ENCODE measurements at places on chromosomes 5 and 9.

- no peak for DNase-seq
Measured at GRCh38 chr5:154076240-154076922, 37.6 kb downstream of the MFAP3 start.

DNA sequence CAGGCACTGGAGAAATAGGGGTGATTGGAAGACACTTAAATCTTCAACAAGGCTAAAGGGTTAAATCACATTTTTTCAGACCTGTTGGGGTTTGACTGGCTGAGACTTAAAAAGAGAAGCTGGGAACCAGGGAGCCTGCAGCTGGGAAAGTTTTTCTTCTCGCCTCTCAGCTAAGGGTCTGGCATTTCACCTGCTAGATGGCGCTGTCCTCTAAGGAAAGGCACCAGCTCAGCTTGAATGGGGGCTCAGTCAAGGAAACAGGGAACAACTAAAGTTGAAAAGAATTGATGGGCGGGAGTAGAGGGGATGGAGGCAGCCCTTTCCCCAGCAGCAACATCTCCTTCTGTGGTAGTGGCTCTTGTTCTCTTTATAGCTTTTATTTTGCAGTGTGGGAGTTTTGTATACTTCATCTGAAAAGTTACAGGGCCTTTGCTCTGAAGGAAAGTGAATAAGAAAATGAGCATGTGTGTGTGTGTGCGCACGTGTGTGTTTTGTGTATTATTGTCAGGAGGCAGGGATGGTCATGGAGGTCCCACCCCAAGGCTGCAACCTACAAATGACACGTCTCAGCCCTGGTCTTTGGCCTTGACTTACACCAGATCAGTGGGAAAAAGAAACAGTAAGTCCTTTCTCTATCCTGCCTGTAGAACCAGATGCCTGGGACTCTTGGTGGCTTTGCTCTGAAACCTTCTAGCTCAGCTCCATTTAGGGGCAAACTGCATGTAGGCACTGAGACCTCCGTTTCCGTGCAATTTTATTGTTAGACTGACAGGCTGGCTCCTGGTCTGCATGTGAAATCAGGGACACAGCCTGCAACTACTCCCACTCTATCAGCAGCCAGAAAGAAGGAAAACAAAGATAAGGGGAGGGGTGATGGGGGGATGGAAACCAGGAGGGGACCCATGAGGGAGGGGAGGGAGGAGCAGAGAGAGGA, 316.2 kb upstream of the CLINT1 start:
- peak; percentile 27 for DNase-seq

DNA sequence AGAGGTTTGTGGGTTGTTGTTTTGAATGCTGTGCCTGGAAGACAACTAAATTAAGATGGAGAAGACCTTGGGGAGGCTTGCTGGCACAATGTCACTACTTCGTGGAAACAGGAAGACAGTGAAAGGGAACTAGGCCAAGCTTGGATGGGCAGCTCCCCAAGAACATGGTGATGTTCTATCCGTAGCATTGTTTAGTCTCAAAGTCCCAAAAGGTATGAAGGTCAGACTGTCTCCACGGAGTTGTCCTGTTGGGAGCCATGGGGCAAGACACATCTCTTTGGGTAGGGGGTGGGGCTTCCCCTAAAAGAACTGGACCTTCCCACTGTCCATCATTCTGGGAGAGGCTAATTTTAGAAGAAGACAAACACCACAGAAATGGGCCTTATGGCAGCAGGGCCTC, 140.5 kb downstream of the ENTREP1 start:
- no peak for DNase-seq

DNA sequence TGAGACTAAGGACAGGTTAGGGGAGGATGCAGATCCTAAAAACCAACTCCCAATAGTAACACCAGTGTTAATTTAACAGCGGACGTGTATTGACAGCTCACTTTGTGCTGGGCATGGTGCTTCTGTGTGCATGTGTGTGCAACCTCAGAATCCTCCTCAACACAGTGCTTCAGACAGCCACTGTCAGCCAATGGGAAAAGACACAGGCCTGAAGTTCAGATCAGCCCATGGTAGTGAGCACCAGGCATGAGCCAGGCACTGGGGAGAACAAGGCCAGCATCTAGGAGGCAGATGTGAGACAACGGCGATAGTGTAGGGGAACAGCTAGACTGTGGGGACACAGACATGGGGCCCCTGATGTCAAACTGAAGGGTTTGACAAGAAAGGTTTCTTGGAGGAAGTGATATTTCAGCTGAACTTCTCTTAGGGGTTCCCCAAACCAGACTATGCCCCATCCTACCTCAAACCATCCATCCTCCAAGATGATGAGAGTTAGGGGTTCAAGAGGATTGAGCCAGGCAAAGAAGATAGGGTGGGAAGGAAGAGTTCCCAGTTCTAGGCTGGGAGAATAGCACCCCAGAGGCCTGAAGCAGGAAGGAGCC, 71.5 kb upstream of the PSD2 start:
- DNase-seq, result no peak

DNA sequence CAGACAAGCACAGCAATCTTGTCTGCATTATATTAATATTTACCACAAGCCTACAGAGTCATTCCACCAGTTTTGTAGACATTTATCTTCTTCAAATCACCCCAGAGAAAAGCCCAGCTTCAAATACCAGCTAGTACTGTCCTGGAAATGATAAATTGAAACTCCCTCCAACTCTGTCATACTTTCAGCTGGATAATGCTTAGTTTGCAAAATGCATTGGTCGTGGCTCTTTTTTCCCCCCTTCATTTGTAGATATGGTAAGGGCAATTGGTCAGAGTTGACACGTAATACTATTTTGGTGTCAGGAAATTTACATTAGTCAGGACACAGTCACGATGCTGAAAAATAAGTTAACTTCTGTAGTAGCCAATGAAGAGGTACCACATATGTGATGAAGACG, 21.2 kb downstream of the HMHB1 start:
- no peak for DNase-seq

- no peak for DNase-seq
Measured at GRCh38 chr5:131867524-131867923, 70.7 kb upstream of the FNIP1 start.

- no peak for DNase-seq
Measured at GRCh38 chr5:158877124-158877581, 222.6 kb downstream of the EBF1 start.

- DNase-seq, result no peak
Measured at GRCh38 chr5:166562246-166562645, 1729.2 kb upstream of the WWC1 start.

DNA sequence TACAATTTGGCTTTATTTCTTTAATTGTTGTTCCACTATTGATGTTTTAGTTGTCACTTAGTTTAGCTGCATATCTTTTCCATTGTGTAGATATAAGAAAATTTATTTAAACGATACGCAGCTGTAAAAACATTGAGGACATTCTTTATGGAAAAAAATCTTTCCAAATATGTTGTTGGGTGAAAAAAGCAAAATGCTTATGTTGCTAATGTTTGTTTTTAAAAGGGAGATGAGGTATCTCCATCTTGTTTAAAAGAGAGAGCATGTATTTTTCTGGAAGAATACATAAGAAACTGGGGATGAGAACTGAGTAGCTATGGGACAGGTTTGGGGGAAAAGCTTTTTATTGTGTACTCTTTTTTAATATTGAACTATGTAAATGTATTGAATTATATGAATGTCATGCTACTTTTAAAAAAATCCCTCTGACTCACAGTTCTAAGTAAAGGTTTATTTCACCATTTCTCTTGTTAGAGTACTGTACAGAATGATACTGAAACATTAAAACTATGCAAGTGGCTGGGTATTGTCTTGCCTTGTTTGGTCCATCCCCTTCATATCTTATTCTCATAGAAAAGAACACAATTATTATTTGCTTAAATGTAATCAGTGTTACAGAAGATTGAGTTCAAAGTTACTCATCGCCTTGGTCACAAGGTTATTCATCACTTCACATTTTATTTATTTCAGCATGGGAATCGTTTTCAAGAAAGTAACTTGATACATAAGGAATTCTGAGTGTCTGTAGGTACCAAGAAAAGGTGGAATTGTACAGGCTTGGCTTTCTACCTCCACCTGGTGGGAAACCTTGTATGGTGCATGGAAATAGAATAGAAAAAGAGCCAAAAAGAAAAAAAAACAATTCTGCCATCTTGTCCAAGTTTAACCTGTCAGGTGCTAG, 85.8 kb downstream of the RIC1 start:
- no peak for DNase-seq

DNA sequence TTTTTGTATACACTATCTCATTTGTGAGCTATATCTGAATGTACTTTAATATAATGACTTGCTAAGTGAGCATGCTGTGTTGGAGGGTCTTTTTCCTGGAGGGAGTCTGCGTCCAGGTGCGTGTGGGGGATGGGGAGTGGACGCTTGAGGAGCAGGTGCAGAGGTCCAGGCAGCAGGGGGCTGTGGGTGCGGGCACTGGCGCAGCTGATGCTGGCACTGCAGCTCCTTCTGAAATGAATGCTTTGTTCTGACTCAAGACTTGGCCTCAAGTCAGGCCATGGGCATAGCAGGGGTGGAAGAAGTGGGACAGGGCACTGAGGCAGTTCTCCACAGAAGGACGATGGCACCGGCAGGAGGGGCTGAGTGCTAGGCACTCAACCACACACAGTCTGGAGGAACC, 165.7 kb upstream of the IRX1 start:
- DNase-seq, result peak; percentile 30

GRCh38 chr5:36033486-36033885, 33.2 kb downstream of the UGT3A2 start:
- no peak for DNase-seq

- no peak for DNase-seq
Measured at GRCh38 chr9:78775211-78775610, 478.3 kb downstream of the PSAT1 start.

- no peak for DNase-seq
Measured at GRCh38 chr9:21452681-21453080, 12.4 kb downstream of the IFNA1 start.

GRCh38 chr5:94431696-94432095, 186.7 kb downstream of the KIAA0825 start:
- DNase-seq, result no peak

- DNase-seq, result no peak
Measured at GRCh38 chr5:34007201-34007620, 639 bp downstream of the AMACR start.

GRCh38 chr5:23367874-23368273, 139.5 kb upstream of the PRDM9 start:
- no peak for DNase-seq

GRCh38 chr9:136318111-136318775, 9.1 kb upstream of the GPSM1 start:
- DNase-seq, result no peak

GRCh38 chr9:92611621-92612285, 58.2 kb downstream of the IPPK start:
- no peak for DNase-seq

DNA sequence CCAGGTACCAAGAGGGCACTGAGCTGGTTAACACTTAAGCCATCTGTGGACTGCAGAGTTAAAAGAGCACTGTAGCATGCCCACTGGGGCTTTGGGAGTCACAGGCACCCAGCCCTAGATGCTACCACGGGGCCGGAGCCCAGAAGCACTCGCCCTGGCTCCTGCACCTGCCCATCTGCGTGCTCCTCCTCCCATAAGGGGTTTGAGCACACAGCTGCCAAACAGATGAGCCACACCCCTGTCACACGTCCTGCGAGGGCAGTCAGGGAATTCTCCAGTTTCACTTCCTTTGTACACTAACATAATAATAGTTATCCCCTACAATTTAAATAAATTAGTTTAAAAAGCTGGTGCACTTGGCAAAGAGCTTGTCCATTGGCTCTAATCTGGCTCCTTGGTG, 4.5 kb upstream of the PCA3 start:
- DNase-seq, result peak; percentile 15

GRCh38 chr9:32385152-32385884, 875 bp downstream of the ACO1 start:
- DNase-seq, result no peak

- DNase-seq, result no peak
Measured at GRCh38 chr5:79069488-79070349, at the start of the genes BHMT2 and DMGDH. BHMT2 (plus strand) TSS chr5:79069767; CDS start chr5:79069783, 16 bp downstream. DMGDH (minus strand) TSS chr5:79069674; CDS start chr5:79069620, 54 bp downstream.

GRCh38 chr5:171680485-171680884, 105.1 kb upstream of the SMIM23 start:
- DNase-seq, result no peak

GRCh38 chr5:64973215-64973614, 204.5 kb downstream of the CWC27 start:
- no peak for DNase-seq

DNA sequence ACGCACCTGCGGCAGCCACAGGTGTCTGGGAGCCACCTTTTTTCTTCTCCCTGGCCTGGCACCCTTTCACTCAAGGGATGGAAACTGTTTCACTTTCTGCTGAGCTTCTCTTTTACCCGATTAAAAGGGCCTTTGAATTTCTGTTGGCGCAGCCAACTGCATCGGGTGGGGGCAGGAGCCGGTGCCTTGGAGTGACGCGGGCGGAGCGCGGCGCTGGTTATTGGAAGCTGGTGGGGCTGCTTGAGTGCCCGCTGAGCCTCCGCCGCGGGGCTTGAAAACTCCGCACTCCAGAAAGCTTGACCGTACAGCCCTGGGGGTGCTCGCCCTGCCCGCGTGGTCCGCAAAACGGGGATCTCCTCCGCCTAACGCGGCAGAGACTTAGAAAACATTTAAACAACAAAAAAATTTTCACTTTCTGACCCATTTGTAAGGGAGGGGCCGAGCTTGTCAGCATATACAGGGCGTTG, 52.0 kb upstream of the TJP2 start:
- no peak for DNase-seq

- no peak for DNase-seq
Measured at GRCh38 chr5:150238646-150239045, 48.8 kb downstream of the SLC6A7 start.

- DNase-seq, result no peak
Measured at GRCh38 chr9:125965477-125965876, 218.3 kb downstream of the PBX3 start.

DNA sequence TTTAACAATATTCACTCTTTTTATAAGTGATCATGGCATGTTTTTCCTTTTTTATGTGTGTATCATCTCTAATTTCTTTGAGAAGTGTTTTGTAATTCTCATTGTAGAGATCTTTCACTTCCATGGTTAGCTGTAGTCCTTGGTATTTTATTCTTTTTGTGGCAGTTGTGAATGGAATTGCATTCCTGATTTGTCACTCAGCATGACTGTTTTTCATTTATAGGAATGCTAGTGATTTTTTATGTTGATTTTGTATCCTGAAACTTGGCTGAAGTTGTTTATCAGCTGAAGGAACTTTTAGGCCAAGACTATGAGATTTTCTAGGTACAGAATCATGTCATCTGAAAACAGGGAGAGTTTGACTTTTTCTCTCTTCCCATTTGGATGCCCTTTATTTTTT, 13.1 kb upstream of the SPINK13 start:
- DNase-seq, result no peak

DNA sequence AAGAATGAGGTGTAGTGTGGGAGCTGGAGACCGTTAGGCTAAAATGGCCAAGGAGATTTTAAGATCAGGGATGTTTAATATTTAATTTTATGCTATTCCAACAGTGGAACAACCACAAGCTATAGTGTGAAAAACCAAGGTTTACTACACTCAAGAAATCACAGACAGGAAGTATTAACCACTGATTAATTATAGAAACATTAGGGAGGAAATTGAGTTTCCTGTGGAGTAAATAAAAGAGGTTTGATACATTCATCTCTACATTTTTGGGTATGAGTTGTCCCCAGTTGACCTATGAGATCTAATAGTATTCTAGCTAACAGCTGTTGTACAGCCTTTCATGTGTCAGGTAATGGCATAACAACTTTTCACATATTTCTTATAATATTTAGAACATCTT, 103.7 kb upstream of the MPDZ start:
- no peak for DNase-seq

- no peak for DNase-seq
Measured at GRCh38 chr5:155252025-155252424, 238.5 kb downstream of the KIF4B start.

- DNase-seq, result no peak
Measured at GRCh38 chr5:150562832-150563231, 54.9 kb downstream of the NDST1 start.

GRCh38 chr5:65961633-65962032, 35.3 kb downstream of the ERBIN start:
- DNase-seq, result no peak
